Activated CD8-positive, alpha-beta memory T cell treated with anti-CD3 and anti-CD28 coated beads for 24 hours (primary cell): ENCODE measurements at places on chromosomes 7 and 10.

DNA sequence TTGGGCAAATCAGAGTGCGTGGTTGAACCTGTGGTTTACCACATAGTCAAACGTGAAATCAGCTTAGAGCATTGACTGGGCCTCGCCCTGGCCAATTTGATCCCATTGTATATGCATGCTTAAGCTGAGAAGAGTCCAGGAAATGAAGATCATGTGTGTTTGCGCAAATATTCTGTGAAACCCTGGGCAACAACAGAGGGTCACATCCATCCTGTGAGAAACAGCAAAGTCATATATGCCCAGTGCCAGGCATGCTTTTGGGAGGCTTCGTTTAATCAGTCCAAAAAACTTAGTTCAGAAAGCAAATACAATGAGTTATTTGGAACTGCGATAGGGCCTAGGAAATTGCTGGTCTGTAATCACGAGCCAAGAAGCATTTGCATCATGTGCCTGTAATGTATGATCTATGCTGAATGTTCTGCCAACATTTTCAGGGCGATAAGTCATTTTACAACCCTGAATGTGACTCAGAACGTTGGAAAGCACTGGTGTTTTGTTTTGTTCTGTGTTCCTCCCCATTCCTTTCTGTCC lies 412.1 kb upstream of the CELF2 start:
- no peak for DNase-seq

DNA sequence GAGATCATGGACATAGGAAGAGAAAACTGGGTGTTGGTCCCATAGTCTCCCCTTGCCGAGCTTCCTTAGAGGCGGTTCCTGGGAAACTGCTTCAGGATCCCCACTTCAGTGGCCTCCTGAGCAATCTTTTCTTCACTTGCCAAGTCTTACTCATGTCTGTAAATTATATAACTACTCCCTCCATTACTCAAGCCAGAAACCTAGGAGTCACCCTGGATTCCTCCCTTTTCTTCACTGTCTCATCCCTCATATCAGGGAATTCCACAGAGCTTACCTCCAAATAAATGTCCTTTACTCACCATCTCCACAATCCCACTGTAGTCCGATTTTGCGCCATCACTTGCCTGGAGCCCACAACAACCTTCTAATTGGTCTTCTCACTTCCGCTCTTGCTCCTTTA lies 29.1 kb upstream of the TRUB1 start:
- no peak for DNase-seq

DNA sequence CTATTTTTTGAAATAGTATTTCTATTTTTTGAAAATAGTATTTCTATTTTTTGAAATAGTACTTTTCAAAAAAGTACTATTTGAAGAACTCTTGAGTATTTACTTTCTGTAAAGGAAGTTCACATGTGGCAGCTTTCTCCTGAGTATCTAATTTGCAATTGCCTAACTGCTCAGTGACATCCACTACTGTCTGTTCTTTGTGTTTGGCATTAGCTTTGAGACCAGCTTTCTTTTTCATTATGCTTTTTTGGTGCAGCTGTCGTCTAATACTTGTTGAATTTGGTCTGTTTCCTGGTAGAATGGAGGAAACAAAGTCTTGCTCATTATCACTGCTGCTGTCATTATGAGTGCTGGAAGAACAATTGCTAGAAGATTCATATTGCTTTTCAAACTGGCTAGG lies 99.1 kb downstream of the BMPR1A start:
- no peak for DNase-seq

GRCh38 chr7:69966766-69967591 lies 368.7 kb downstream of the AUTS2 start:
- no peak for DNase-seq

- no peak for DNase-seq
Measured at GRCh38 chr10:101027106-101027720, 3.7 kb downstream of the PDZD7 start.

GRCh38 chr10:5566614-5567013 lies 41.9 kb downstream of the CALML3 start:
- DNase-seq, result no peak

DNA sequence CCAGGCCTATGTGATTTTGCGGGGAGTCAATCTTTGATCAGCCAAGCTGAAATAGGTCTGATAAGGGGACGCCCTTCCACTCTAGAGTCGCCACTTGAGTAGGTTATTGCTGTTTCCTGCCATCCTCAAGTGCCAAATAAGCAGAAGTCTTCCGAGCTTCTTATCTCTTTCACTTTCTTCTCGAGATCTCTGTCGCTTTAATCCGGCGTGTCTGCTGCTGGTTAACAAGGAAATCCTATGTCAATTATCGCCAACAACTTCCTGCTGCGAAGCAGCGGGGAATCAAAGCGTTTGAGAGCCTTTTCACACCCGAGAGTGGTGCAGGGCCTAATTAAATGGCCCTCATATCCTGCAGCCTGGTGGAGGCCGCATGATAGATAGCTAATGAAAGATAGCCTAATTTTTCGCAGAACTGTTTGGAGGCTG lies 215.9 kb downstream of the RAB11FIP2 start:
- DNase-seq, result peak; percentile 56

DNA sequence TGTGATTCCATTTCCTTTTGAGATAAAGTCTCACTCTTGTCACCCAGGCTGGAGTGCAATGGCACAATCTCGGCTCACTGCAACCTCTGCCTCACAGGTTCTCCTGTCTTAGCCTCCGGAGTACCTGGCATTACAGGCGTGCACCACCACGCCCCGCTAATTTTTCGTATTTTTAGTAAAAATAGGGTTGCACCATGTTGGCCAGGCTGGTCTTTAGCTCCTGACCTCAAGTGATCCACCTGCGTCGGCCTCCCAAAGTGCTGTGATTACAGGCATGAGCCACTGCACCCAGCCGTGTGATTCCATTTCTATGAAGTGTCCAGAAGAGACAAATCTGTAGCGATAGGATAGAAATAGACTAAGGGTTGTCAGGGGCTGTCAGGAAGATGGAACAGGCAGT lies 60.4 kb downstream of the CLIP2 start:
- no peak for DNase-seq

- no peak for DNase-seq
Measured at GRCh38 chr10:120005207-120006201, 113.0 kb downstream of the SEC23IP start.

DNA sequence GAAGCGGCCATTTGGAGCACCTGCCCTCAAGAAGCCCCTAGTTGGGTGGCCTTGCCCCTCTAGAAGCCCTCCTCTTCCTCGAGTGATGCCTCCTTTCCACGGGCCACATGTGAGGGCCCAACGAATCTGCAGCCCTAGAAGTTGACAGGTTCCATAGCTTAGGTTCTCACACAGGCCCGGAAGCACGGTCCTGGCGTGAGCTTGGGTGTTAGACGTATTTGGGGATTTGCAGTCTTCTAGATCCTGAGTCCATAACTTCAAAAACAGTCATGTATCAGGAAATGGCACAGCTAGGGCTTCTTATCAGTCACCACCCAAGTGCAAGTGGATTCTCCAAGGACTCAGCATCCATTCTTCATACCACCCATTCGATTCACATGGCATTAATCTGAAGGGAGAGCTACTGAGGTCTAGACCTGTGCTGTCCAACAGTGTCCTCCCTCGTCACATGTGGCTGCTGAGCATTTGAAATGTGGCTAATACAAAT lies 477 bp upstream of the FBXW4 start:
- DNase-seq, result no peak

DNA sequence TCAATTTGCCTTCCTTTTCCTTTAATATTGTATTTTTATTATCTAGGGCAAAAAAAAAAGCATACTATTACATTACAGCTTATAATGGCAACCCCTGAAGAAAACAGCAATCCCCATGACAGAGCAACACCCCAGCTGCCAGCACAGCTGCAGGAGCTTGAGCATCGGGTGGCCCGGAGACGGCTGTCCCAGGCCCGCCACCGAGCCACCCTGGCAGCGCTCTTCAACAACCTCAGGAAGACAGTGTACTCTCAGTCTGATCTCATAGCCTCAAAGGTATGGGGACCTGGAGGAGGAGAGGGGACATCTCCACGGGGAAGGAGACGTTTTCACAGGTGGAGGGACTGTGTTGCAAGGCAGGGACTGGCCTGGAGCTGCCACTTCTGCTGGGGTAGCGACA lies 6.8 kb downstream of the STRA8 start:
- DNase-seq, result peak; percentile 24

GRCh38 chr10:133156674-133157579 lies 3.1 kb upstream of the KNDC1 start:
- no peak for DNase-seq

GRCh38 chr7:112770051-112770450 lies 20.1 kb downstream of the TMEM168 start:
- no peak for DNase-seq

GRCh38 chr10:116995648-116996047 lies 9.3 kb downstream of the SHTN1 start:
- DNase-seq, result no peak

DNA sequence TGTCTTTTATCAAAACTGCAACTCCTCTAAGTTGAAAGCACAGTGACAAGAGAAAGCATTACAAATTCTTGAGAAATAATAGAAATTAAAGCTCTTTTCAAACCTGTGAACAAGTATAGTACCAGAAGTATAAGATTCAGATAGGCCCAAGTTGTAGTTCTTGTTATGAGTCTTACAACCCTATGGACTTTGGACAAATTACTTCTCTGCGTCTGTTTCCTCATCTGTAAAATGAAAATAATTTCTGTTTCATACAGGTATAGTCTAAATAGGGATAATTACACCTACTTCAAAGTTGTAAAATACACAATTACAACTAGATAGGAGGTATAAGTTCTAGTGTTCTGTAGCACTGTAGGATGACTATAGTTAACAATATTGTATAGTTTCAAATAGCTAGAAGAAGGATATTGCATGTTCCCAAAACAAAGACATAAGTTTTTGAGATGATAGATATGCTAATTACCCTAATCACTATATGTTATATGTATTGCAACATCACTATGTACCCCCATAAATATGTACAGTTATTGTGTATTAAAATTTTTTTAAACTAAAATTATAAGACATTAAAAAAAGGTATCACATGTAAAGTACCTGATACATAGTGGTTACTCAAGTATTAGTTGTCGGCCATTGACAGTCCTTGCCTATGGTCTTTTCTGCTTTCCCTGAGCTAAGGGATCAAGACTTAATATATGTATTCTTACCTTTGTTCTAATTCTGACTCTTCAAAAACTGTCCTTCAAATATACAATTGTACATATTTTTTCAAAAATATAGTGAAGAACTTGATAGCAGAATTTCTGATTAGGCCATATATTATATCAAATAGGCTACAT lies 1.8 kb upstream of the WASL start:
- no peak for DNase-seq

DNA sequence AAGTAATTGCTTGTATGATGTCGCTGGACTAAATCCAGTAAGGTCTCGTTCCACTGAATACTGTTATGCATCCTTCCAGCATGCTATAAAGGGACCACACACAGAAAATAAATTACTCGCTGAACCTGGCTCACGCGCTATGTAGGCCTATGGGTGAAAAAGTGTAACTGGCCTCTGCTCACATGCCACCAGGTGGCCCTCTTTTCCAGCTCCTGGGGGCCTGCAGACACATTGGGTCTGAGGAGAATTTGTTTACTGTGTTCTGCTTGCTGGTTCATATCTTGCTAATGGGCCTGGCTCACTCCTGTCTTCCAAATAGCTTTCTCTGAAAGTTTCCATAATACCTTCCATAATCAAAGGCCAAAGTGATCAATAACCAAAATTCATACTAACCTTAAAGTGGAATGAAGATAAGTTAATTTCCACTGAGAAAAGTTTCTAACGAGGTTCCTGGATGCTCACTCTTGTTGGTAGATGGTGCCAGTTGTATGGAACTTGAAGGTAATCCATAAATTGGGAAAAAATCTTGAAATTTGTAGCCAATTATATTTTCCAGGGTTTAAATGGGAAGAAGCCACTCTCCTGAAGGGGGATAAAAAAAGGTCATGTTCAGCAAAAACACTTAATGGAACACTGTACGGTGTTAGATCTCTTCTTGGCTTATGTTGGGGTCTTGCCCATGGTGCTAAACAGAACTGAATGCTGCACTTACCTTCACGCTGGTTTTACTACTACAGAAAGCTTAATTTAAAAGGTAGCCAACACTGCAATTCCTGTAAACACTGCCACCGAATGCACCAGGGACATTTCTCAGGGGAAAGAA lies 27.0 kb upstream of the ZPBP start:
- DNase-seq, result no peak

DNA sequence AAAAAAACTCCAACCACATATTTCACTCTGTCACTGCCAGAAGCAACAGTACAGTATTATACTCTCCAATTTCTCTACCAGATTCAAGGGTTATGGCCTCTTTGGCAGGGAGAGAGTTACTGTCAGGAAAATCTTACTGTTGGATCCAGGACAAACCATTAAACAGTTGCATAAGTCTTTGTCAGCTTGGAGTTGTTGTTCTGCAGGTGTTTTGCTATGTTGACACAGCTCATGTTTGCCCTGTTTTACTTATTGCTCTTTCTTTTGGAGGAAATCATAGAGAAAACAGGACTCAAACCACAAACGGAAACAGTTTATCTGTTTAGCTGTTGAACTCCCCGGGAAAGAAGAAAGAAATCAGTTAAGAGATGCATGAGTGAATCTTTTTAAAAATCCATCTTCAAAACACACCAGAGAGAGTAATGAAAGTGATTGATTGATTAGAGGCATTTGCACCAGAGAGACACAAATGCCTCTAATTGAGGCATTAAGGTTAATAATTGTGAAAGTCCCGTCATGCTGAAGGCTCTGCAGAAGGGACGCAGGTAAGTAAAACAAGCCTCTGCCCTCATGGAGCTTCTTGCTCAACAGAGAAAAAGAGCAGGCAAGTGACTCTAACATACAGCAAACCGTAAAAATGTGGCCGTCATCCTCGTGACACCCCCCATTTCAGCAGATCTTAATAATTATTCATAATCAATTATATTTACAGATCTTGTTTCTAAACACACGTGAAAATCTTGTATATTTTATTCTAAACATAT lies 38.7 kb upstream of the ARHGAP21 start:
- no peak for DNase-seq

DNA sequence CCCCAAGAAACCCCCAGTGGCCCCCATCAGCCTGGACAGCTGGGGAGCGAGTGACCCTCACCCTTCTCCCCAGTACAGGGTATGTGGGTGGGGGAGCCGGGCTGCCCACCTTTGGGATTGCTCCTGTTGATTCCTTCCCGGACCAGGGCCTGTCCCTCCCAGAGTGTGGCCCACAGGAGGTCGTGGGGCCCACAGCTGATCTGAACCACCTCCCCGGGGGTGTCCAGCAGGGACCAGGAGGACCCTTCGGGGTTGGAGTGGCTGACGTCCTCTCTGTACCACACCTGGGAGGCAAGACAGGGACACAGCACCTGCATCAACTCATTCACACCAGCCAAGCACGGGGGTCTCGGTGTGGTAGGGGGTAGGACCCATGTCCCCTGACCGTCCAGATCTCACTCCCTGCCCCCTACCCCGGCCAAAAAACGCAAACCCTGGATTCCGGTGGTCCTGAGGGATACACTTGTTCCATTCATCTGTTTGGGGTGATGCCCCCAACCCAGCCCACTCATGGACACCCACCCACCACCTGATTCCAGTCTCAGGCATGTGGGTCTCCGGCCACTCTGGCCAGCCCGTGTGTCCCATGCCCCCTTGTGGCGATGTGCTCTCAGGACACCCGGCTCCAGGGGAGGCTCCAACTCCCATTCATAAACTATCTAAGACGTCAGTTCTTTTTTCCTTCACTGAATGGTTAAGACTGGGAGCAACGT lies 10.9 kb downstream of the TECPR1 start:
- peak; percentile 64 for DNase-seq
